Fibroblast of gingiva (primary cell): ENCODE measurements at places on chromosomes 7 and 10.
A peak's percentile ranks its signal among the peaks of the same experiment; 100 is the strongest.

DNA sequence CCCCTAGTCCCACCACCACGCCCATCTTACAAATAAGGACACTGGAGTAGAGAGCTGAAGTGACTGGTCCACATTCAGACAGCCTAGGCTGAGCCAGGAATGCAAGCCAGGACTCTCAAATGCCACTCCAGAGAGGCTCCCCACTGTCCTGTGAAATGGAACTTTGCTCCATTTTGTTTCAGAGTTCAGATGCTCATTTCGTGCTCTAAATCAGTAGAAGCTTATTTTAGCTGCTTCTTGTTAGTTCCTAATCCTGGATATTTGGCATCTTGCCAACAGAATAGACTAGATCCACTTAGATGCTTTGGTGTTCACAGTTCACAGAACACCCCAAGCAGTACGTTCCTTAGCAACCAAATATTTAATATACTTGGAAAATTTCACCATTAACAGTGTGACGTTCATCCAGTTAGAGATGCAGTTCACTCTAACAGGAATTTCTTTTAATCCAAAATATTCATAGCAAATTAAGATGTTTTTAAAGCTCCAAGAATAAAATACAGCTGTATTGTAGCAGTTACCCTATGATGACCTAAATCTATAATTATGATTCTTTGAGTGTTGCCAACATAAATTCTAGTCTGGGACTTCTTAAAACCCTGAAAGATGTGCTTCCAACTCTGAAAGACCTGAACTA lies 7.3 kb downstream of the MMP21 start:
- DNase-seq: peak; percentile 48

DNA sequence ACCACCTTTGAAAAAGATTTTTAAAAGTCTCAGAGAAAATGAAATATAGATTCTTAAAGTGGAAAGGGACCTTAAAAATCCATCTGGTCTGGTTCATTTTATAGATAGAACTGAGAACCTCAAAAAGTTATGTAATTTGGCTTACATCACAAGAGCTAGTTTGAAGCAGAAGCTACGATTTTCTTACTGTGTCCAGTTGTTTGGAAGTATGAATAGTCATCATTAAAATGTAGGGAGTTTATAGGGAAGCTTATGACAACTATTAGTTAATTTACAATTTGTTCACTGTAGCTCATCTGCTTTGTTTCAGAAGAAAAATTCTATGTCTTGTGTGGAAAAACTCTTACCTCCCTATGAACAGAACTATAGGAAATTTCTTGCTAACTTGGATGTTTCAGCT lies 26.9 kb downstream of the ZEB1 start:
- no peak for DNase-seq

DNA sequence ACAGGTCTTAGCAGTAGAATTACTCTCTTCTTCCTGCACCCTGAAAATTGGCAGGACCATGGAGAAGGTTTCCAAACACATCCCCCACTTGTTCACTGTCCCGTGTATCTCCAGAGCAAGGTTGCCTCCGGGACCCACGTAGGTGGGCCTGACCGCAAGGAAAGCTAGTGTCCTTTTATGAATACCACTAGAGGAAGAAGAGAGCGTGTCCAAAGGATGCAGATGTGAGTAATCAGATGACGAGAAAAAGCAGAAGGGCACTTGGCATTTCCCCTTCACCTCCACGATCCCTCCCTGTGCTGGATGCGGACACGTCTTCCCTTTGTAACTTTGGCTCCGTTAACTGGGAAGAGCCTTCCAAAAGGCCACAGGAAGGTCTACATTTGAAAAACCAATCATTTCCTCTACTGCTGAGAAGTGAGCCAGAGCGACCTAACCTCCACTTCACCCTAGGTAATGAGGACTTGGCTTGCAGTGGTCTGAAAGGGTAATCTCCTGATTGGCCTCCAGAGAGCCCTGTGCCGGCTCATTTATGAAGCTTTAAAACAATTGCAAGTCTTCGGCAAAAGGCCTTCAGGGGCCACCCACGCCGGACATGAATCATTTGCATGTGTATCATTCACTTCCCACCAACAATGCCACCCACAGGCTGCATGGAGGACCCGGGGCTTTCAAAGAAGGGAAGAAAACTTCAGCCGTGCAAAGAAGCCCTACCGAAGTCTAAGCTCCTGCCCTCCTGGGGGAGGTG lies 55.4 kb downstream of the LYZL1 start:
- no peak for DNase-seq

DNA sequence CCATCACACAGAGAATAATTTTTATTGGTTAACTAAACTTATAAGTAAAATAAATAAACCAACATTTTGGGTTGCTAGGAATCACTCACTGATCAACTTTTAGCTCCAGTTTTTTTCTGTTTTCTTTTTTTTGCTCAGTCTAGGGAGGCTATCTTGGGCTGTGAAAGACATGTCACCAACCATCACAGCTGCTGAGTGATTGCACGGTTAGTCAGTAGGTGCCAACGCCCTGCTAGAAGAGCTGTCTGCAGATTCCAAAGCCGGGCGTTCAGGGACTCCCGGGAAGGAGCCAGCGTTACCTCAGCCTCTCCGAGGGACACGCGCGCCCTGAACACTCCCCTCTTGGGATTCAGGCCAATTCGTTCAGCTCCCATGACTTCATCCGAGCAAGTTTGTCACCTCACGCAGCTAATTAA lies 604 bp upstream of the STAM start:
- peak; percentile 77 for DNase-seq

DNA sequence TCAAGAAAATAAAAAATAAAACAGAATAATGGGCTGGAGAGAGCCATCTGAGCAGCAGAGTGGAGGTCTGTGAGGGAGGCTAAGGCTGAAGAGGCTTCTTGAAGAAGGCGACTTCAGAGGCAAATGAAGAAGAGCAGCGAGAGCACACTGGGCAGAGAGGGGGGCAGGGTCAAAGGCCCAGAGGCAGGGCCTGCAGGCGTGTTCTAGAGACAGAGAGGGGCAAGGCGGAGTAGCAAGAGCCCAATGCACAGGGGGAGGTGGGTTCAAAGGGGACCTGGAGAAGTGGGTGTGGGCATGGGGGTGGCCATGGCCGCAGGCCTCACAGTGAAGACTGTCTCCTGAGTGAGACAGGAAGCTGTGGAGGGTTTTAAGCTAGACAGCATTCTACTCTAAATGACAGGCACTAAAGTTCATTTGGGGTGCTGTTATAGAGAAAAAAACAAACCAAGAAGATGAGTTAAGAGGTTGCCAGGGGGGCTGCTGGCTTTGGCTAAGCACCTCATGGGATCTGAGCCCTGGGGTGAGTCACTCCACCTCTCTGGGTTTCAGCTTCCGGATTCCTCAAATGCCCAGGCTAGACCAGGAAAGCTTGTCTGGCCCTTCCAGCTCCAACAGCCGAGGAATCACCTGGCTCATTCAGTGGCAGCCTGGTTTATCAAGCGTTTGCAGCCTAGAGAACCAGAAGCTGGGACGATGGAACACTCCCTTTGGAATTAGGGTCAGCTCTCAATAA lies 81.7 kb downstream of the DLG5 start:
- peak; percentile 54 for DNase-seq

DNA sequence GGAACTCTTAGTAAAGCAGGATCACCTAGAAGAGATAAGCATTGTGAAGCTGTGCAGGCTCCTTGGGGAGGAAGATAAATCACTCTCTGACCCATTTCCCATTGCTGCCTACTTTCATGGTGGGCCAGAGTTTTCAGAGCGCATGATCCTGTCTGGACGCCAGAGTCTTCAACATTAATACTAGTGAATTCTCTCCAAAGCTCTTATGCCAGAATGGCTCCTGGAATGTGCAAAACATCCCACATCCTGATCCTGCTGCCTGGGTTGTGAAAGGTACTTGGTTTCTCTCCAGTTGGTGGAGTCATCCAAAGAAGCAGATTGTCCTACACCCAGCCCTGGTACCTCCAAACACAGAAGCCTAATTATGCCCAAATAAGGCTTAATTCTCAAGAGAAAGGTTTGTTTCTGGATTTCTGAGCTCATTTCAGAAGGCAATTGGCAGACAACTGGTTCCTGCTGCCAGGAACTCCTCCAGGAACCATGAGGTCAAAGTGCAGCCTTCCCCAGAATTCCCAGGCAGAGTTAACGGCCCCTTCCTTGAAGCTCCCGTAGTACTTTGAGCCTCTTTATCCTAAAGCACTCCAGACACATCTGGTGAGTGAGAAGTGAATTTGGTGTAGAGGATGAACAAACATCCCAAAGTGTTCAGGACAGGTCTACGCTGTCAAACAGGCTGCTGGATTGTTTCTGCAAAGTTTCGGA lies 495.2 kb downstream of the PLXNA4 start:
- DNase-seq: peak; percentile 49

DNA sequence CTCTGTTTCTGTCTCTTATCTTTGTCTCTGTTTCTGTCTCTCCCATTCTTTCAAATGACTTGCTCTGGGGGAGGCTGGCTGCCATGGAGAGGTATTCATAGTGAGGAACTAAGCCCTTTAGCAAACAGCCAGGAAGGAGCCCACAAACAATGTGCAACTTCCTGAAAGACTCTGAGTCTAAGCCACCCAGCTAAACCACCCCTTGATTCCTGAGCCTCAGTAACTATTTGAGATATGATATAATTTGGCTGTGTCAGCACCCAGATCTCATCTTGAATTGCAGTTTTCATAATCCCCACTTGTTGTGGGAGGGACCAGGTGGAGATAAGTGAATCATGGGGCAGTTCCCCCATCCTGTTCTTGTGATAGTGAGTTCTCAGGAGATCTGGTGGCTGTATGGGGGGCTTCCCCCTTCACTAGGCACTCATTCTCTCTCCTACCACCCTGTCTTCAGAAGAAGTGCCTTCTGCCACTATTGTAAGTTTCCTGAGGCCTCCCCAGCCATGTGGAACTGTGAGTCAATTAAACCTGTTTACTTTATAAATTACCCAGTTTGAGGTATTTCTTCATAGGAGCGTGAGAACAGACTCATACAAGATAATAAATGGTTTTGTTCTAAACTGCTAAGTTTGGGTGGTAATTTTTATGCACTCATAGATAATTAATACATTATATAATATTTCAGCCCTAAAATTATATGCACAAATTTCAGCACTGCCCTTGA lies 121.2 kb upstream of the FOXP2 start:
- no peak for DNase-seq

DNA sequence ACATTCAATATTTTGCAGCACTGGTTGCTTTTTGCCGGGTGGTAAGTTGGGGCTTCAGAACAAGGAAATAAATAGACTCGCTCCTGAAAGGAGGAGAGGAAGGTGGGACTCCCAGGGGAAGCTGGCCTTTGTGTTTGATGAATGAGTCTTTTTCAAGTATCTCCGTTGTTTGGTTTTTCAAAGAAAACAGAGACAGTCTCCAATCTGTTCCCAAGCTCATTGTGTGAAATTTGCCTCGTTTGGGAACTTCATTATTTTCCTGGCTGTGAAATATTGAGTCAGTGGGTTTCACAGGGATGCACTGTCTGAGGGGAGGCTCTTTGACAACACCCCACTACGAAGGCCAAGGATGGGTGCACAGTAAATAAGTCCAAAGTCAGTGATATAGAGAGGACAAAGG lies 38.7 kb upstream of the KIAA1217 start:
- DNase-seq: no peak

DNA sequence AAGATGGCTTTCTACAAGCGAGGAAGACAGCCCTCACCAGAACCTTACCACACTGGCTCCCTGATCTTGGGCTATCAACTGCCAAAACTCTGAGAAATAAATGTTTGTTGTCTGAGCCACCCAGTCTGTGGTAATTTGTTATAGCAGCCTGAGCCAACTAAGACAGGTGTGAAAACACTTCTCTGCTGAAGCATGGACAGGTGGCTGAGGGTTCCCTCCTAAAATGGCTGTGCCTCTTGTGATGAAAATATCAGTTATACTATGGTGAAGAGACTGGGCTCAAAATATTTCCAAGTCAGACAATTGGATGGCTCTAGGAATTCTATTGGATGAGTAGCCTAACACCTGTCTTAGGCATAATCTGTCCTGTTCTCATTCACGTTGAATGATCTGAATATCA lies 78.1 kb downstream of the CDK1 start:
- DNase-seq: no peak

GRCh38 chr7:131244259-131244852 lies 83.3 kb upstream of the MKLN1 start:
- DNase-seq: peak; percentile 64

GRCh38 chr7:112452102-112452888 lies 2.0 kb downstream of the IFRD1 start:
- DNase-seq: peak; percentile 90

DNA sequence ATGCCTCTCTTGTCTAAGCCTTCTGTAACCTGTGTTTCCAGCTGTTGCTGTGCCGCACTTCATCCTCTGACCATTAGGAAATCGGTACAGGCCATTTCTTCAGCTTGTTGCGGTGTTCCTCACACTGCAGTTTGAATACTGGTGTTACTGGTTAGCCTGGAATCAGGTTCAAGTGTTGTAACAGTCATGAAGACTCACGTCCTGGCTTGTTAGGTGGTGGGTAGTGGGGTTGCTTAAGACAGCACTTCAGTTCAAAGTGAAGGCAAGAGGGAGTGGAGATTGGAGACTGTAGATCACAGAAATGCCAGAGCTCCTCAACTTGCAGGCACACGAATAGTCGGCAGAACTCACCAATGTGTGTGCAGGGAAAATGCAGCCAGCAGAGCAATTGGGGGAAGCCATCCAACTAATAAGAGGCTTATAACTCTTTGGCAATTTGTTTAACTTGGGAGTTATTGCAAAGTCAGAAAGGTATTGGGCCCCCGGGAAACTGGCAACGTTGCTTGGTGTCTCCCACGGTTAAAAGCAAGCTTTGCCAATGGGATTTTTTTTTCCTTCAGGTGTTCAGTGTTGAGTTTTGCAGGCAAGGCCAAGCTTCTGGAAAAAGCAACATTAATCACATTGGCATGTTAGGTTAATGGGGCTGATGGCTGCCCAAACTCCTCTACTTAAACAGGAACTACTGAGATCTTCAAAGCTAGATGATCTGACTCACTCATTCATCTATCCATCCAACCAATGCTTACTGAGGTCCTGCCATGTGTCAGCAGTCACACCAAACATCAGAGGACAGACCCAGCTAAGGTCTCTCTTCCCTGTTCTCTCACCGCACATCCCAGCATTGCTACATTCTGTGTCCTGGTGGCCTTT lies 380.9 kb downstream of the GATA3 start:
- no peak for DNase-seq

DNA sequence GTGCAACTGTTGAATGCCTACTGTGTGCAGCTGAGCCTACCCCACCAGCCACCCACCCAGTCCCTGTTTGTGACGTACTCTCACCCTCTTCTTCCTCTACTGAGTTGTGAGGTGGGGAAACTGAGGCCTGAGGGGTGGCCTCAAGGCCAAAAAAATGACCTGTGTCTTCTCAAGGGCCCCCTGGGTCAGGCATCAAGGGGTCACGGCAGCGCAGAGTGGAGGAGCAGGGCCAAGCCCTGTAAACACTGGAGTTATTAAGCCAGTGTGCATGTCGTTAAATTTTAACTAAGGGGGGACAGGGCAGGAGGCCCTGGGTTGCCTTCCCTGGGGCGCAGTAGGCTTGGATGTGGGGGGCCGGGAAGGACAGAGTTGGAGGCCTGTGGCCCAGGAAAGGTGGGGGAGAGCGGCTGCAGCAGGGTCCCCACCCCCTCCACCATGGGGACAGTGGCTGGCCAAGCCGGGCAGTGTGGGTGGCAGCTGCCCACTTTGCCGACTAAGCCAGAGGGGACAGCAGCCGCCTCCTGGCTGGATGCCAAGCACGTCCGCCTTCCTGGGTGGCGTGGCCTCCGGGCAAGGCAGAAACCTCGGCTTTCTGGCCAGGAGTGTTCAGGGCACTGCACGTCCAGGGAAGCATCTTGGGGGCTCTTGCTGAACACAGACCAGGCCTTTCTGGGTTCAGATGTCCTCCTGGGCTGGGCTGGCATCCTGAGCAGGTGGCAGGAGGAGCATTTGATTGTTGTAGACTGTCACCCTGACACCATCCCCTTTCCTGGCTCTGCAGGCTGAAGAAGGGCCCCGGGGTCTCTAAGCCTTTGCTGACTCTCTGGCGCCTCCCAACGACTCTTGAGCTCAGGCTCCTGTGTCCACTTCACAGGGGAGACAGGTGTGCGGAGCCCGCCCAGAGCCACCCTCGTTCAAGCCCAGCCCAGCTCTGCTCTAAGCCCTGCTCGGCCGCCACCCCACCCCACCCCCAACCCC lies 1.9 kb downstream of the SLC29A4 start:
- no peak for DNase-seq
